Adrenal gland (tissue), 19 donors: ENCODE measurements at places on chromosomes 7 and 10. TPM values are rescaled to one million over a fixed set of nuclear protein-coding genes. Genes with fewer than 3 reads are reported as not detected.
A peak's percentile ranks its signal among the peaks of the same experiment; 100 is the strongest.

DNA sequence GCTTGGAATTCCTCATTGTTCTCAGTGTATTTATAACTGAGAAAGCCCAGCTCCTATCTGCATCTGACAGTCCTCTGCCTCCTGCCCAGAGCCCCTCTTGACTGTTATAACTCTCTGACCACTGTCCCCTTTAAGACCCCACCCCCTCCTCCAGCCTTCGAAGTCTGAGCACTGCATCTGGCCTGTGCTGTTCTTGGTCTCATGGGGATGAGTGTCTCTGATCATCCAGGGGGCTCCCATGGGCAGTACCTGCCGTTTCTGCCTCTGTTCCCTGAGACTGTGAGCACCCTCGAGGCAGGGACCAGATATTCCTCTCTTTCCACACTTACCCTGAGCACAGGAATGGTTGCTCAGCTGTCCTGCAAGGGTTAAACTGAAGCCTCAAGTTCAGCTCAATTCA, 7.7 kb downstream of the GHRHR start:
- DNase-seq = no peak

- DNase-seq = no peak
Measured at GRCh38 chr10:2509081-2509531, 558.2 kb upstream of the PFKP start.

DNA sequence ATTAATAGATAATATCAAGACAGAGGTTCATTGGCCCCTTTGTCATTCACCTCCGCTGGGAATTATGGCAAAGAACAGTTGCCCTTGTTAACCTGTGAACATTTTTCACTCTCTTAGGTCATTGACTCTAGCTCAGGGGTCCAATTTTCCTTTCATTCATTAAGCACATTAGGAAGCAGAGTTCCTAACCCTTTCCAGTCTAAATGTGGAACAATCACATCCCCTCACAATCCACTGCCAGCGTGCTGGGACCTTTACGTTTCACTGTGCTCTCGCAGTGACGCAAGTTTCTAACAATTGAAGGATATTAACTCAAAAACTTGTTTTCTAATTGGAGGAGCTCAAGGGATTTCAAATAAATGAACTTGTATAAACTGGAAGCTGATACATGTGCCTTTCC, 79.3 kb upstream of the MEOX2 start:
- no peak for DNase-seq

MSS51 gene
- polyA plus RNA-seq = 6.4 TPM

COBL gene
- polyA plus RNA-seq = 1.4 TPM

NRCAM gene
- 71.6 TPM for polyA plus RNA-seq

NOM1 gene
- 7.7 TPM for polyA plus RNA-seq

- DNase-seq = peak; percentile 87
Measured at GRCh38 chr10:72086466-72087391, 1.6 kb downstream of the SPOCK2 start.

- no peak for DNase-seq
Measured at GRCh38 chr7:159023206-159023605, 121.5 kb downstream of the VIPR2 start.

PTTG1IP2 gene
- not detected for polyA plus RNA-seq

- no peak for DNase-seq
Measured at GRCh38 chr7:137670222-137671064, 176.3 kb downstream of the DGKI start.

DNA sequence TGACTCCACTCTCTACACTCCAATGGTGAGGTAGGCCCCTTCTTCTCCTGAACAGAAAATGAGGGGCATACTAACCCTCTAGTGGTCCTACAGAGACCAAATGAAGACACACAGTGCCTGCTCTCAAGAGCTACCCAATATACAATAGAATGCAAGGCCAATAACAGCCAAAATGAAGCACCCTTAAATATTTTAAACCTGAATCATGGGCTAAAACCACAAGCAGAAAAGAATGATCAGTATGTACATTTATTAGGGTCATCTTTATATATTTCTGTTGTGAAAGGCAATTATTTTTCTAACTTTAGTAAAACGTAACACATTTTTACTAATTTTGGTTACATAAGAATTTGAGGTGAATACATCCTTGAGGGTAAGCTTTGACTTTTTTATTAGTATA, 49.9 kb upstream of the COL1A2 start:
- no peak for DNase-seq

DNA sequence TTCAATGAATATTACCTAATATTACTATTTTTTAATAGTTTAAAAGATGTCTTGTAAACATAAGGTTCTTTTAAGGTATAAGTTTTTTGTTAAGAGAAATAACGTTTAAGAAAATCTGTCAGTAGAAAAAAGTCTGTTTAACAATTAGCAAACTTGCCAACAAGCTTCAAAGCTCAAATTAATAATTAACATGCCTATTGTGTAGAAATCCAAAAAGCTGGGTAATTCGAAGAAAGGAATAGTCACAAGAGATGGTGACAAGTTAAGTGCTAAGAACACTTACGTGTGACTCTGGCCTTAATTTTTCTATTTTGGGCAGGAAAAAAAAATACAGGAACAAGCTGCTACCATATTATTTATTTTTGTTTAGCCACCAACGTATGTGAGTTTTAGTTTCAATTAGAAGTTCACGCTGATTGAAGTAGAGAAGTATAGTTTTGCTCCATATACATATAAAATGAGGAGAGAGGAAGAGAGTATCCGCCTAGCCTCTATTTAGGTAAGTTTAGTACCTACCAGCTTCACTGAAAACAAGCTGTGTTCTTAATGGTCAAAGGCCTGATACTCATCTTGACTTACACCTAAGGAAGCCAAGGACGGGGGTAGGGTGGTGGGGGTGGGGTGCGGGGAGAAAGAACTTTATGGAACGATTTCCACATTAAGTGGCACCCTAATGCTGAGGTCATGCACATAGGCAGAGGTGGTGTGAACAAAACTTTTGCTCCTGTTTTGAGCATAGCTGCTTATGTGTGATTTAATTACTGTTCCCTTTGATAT, 43.4 kb upstream of the AGBL3 start:
- DNase-seq = no peak

GRCh38 chr7:25832929-25833328, 319.1 kb upstream of the NFE2L3 start:
- DNase-seq = no peak

MMP21 gene
- 0.27 TPM for polyA plus RNA-seq

GRCh38 chr10:11430421-11431215, 180.8 kb downstream of the USP6NL start:
- no peak for DNase-seq
